Vagina (tissue), 2 donors: ENCODE measurements at places on chromosomes 4 and X.

- DNase-seq: no peak
Observed at GRCh38 chrX:119760026-119760877, 1.9 kb downstream of the SOWAHD start.

- no peak for DNase-seq
Observed at GRCh38 chr4:185634066-185634652, 98.9 kb upstream of the PDLIM3 start.

GRCh38 chrX:30858098-30858497 is 31.0 kb downstream of the TAB3 start:
- no peak for DNase-seq

GRCh38 chrX:56968980-56969379 is 26.4 kb downstream of the SPIN3 start:
- no peak for DNase-seq

GRCh38 chrX:39158801-39159657 is 357.8 kb downstream of the MID1IP1 start:
- no peak for DNase-seq

GRCh38 chr4:88841635-88842034 is 144.0 kb upstream of the NAP1L5 start:
- DNase-seq: no peak

- DNase-seq: no peak
Observed at GRCh38 chr4:123046096-123046495, 123.7 kb upstream of the NUDT6 start.

DNA sequence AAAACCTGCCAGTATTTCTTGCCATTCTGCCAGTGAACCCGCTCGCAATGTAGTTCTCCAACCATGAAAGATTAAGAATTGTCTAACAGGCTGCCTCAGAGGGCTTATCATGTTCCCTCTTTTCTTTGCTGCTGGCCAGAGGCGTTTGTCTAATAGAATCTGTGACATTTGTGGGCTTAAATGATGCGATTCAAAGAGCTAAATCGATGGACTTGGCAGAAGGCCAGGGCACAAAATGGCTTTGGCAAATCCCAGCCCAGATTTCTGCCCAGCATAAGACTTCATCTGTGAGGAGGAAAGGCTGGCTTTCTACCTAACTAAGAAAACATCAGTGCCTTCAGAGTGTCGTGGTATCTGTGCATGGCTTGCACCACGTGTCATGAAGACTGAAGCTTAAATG is 79.9 kb downstream of the TRPC5OS start:
- DNase-seq: no peak

DNA sequence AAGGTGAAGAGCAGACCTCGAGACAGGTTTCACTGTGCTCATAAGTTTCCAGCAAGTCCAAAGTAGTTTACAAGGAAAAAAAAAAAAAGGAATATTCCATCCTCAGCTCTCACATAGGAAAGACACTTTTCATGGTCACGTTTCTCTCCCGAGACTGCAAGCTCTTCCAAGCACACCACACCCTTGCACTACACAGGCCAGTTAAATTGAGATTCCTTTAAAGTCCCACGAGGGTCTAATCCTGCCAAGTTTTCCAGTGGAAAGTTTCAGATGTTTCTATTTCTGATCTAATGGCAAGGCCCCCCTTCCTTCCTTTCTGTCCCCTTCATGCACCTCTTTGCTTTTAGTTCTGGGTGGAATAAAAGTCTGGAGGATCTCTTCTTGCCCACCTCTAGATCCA is 67.9 kb upstream of the PCDH19 start:
- no peak for DNase-seq

- no peak for DNase-seq
Observed at GRCh38 chrX:107421337-107421861, 28.1 kb upstream of the FRMPD3 start.

GRCh38 chrX:19956923-19957322 is 33.9 kb downstream of the BCLAF3 start:
- no peak for DNase-seq

- no peak for DNase-seq
Observed at GRCh38 chr4:140719022-140719421, 37.2 kb downstream of the TBC1D9 start.

- no peak for DNase-seq
Observed at GRCh38 chrX:124216396-124217115, 115.9 kb upstream of the TEX13D start.

GRCh38 chr4:114192854-114193253 is 213.4 kb upstream of the ARSJ start:
- DNase-seq: no peak

GRCh38 chr4:27381815-27382214 is 521.2 kb downstream of the STIM2 start:
- DNase-seq: no peak

- DNase-seq: no peak
Observed at GRCh38 chr4:73646117-73646516, 25.9 kb upstream of the RASSF6 start.

DNA sequence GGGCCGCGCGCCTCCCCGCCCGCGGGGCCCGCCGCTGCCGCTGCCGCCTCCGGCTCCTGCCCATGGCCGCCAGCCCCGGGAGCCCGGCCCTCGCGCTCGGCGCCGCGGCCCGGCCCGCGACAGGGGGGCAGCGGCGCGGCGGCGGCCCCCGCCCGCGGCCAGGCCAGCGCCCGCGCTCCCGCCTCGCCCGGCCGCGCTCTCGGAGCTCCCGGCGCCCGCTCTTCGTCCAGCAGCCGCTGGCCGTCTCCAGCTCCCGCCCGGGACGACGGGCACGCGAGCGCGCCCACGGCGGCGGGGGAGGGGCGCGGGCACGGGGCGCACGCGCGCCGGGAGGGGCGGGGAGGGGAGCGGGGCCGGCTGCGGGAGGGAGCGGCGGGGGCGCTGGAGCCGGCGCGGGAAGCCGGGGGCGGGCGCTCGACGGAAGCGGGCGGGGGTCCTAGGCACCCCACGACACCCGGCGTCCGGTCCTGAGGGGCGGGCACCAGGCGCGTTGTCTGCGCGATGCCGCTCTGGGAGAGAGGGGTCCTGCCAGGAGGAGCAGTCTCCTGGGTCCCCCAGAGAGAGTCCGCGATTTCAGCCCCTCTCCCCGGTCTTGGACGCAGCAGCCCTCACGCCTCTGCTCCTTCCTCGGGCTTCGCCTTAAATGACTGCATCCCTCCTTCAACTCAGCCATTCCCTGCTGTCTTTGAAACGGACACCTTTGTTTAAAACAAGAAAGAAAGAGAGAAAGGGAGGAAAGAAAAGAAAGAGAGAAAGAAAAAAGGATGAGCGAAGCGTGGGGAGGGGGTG is 490 bp upstream of the PDZD4 start:
- DNase-seq: no peak

DNA sequence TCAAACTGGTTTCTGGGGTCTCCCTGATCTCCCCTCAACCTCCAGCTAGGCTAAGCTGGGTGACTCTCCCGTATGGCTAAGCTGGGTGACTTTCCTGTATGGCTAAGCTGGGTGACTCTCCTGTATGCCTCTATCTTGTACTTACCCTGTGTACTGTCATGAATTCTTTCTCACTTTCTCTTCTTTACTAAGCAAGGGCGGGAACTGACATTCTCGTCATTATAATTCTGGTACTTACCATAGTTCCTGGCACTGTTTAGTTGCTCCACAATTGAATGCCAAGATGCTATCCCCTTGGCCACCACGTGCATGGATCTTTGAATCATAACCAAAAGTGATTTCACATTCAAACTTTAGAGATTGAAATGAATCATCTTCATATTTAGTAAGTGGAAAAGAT is 8.8 kb downstream of the INTU start:
- DNase-seq: no peak

DNA sequence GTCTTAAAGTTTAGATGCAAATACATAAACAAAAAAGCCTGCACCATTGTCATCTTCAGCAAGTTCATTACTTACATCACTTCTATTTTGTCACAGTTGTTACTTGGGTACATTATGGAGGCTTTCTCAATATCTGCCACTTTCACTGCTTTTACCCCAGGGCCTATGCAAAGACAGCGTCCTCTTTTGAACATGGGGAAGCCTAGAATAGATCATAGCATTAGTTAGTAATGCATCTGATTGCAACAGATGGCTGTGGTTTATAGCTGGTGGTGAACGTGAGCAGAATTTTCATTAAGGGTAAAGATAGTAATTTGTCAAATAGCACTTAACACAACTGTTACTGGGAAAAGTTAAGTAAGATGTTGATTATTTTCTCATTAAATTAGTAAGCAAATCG is 729 bp downstream of the CXCL11 start:
- no peak for DNase-seq

DNA sequence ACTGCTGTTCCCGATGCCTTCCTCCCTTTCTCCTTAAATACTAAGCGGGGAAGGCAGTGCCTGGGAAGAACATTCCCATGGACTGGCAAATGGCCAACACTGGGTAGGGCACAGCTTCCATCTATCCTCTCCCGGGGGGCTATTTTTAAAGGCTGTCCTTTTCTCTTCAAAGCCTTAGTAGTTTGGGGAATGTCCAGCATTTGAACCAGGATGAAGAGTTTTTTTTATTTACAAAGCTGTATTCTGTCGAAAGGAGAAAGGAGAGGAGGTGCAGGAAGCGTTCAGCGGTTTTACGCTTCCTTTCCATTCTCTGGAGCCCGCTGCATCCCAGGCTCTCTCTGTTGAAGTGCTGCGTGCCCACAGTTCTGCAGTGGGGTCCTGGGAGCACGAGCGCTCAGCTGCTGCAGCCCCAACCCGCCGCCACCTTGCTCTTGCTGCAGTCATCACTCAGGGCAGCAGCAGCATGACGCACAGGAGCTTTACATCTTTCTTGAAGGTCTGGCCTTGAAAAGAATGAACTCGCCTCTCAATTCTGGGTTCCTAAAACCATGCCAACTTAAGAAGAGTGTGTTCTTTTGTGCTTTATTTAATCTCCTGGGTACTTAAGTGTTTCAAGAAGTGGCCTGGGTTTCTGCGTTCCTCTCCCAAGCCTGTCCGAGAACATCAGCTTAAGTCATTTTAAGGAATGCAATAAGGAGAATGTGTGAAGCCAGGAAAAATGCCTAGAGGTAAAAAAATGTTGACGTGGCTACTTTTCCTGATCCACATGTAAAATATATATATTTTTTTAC is 427.2 kb downstream of the MAPK10 start:
- DNase-seq: no peak

GRCh38 chr4:48067536-48067935 is 51.0 kb downstream of the NIPAL1 start:
- DNase-seq: no peak

DNA sequence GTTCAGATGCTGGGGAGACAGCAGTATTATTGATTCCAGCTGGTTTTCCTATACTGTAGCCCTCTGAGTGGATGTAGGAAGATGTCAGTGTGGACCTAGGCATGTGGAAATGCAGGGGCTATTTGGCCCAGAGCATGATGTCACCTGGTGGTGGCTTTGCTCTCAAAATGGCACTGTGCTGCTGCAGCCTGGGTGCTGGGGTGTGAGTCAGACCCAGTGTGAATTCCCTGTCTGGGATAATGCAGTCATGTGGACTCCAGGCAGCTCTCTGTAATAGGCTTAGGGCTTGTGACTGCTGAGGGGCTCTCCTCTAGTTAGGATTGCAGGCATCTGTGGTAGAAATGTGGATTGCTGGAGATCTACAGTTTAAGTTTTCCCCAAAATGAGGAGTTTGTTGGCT is 70.7 kb downstream of the DCAF8L2 start:
- DNase-seq: no peak

GRCh38 chr4:83536362-83537272 is 709 bp downstream of the GPAT3 start:
- no peak for DNase-seq

GRCh38 chrX:147894366-147894963 is 17.3 kb upstream of the FMR1 start:
- DNase-seq: no peak

DNA sequence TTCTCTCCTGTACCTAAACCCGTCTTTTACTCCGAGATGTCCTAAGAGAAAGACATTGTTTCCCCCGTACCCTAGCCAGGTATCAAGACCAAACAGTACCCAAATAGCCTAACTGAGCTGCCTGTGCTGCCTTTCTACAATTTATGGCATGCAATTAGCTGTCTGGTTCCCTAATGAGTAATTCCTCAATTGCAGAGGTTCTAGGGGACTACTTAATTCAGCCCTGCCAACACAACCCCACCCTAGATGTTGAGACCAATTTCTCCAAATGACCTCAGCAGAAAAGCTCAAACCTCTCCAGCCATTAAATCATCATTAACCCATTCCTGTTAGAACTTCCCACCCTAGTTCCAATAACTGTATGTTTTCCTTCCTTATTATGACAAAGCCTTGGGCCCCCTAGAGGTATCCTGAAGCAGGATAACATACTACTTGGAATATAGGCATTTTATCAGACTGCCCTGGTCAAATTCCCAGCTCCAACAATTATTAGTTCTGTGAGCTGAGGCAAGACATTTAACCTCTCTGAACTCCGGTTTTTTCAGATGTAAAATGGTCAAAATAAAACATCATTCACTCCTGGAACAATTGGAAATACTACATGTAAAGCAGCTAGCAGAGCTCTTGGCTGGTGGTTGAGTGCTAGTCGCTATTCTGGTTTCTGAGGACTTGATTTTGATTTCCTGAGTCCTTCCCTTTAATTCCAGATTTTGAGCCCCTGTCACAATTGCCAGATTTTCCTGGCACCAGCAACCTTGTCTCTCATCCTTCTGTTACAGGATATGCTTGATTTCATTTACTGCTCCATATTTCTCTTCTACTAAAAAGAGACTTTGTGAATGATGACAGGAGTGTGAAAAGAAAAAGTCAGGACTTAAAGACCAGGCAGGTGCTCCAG is 244.6 kb upstream of the TENM3 start:
- DNase-seq: no peak

- no peak for DNase-seq
Observed at GRCh38 chr4:40299811-40300292, 35.3 kb upstream of the CHRNA9 start.

DNA sequence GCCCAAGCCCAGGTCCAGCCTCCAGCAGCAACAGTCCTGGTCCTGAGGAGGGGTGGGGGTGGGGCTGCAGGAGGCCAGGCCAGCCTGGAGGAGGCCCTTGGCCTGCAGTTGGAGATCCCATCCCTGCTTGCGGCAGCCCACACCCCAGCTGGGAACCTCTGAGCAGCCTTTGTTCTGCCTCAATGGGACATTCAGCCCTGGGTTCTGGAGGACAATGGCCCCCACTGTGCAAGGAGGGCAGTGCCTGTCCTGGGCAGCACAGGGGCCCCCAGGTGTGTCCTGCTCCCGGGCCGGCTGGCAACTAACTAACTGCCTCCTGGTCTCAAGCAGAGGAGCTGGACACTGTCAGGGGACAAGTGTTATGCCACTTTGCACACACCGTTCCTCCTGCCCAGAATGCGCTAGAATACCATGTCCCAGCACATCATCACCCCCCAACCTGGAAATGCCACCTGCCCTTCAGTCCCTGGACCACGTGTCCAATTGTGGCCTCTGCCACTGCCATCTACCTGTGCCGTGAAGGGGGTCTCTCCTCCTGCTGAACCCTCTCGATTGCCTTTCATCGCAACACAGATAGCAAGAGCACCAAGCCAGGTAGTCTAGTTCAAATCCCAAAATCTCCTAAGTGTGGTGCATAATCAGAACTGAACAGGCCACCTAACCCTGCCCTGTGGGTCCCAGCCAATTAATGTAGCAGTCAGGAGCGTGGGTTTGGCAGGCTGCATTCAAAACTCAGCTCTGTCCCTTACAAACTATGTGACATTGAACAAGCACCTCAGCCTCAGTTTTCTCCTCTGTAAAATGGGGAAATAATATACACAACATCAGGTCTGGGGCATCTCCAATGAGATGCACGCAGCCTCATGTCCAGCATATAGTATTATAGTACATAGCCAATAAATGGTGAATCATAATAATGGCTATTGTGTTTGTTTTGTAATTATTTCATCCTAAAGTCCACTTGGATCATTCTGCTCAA is 8.8 kb downstream of the PPP2R2C start:
- DNase-seq: peak; percentile 82
